ENCODE measurements at places on chromosomes 5 and 9. TPM values are rescaled to one million over a fixed set of nuclear protein-coding genes. Genes with fewer than 3 reads are reported as not detected.

Gene TAF11L7
- not detected for total RNA-seq

Gene NR2F1-AS1
- total RNA-seq: 1.8 TPM

Gene OCLN
- 27.3 TPM for total RNA-seq

Gene CDC42SE2
- 9.9 TPM for total RNA-seq

Gene RMRP
- 13,056 TPM for total RNA-seq

Gene LURAP1L
- total RNA-seq: 12.7 TPM

Gene SNCB
- not detected for total RNA-seq
